ENCODE measurements at places on chromosomes 1 and 21.

GRCh38 chr1:53731779-53732305 lies 7.1 kb downstream of the GLIS1 start:
- DNase-seq: no peak

GRCh38 chr21:33543505-33544129 lies 779 bp downstream of the SON start:
- no peak for DNase-seq

DNA sequence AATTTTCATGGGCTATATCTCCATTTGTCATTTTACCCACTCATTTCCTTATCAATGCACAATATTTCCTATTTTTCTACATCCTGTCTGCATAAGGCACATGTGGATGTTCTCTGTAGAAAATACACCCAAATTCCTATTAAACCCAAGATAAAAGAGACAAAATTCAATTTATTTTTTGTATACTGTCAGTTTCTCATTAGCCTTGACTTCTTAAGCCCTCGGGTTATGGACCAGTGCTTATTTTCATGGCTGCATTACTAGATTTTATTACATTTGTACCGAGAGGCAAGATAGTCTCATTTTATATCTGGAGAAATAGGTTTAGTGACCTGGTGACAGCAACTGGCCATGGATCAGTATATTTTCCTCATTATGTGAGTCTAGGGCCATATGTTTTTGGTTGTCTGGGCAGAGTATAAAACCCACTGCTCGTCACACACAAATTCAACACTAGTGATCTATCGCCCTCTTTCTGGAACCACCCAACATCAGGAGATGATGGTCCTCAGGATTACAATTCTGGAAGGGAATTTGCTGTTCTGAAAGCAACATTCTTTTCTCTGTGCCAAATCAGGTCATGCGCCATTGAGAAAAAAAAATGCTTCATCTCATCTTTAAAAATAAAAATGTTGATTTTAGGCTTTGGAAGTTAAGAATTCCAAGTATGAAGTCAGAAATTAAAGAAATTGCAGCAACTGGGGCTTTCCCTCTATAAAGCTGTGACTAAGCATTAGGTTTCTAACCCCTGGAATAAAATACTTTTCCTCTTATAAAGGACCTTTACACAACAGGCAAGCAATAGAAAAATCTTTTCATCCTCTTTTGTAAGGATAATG lies 81.4 kb downstream of the ASTN1 start:
- DNase-seq: no peak

DNA sequence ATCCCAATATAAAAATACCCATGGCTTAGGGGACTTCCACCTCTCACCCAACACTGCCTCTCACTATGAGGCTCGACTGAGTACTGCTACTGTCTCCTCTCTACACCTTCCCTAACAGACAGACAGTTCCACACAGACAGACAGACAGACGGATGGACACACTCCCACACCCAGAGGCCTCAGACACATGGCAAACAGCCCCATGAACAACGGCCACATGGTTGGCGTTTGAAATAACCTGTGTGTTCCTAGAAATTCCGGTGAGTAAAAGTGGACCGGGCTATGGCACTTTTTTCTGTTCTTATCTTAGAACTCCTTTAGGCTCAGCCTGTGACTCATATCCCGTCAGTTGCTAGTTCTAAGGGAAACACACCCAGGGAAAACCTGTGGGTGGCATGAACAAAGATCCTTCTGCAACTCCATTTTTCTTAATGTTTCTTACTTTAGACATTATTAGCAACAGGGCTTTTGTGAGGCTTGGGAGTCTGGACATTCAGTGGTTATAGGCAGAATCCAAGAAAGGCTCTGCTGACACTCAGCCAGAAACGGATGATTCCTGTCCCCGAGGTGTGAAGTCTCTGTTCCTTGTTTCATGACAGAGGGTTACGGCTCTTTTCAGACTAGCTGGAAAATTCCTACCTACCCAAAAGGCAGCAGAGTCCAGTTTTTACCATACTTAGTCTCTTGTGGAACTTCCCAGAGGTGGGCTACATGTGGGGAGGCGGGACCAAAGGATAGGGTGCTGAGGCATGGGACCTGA lies 90.5 kb upstream of the TLR5 start:
- no peak for DNase-seq

GRCh38 chr1:25485536-25486411 lies 55.1 kb downstream of the MACO1 start:
- DNase-seq: peak; percentile 54

DNA sequence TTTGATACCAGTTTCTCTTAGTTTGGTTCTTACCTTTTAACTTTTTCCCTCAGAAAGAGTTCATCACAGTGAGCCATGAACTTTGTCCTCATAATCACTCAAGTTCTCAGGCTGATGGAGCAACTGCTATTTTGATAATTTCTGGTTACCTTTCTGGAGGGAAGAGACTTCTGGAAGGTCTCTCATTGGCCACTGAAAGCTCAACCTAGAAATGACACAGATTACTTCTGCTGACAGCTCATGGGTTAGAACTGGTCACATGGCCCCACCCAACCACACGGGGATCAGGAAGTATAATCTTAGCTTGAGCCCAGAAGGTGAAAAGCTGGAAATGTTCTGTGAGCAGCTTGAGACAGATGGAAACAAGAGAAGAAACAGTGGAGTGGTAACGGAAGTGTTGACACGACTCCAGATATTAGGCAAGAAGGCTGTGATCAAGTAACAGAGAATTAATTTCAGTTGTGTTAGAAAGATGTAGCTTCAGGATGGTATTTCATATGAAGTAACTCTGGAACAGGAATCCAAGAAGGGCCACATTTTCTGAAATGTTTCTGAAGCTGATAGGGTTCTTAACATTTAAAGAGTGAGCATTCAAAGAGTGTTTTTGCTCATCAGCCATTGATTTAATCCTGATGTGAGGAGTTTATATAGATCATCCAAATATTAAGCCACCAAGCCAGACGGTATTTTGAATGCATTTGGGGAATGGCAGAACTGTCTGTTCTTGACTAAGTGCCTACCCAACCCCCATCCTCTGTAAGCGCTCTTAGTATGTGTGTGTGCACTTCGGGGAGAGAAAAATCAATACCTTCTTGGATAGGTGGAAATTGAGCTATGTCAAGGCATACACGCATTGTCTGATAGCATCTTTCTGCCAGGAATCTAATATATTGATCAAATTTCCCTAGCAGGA lies 21.9 kb upstream of the XPR1 start:
- DNase-seq: no peak

GRCh38 chr1:7089497-7089896 lies 304.2 kb downstream of the CAMTA1 start:
- DNase-seq: no peak

GRCh38 chr1:162561616-162562469 lies at the start of gene UAP1:
TSS of gene UAP1 (plus strand) at chr1:162561722. CDS start at chr1:162566069, 4,347 bp downstream.
- DNase-seq: no peak

GRCh38 chr21:45764792-45765191 lies 121.3 kb downstream of the PCBP3 start:
- DNase-seq: no peak

DNA sequence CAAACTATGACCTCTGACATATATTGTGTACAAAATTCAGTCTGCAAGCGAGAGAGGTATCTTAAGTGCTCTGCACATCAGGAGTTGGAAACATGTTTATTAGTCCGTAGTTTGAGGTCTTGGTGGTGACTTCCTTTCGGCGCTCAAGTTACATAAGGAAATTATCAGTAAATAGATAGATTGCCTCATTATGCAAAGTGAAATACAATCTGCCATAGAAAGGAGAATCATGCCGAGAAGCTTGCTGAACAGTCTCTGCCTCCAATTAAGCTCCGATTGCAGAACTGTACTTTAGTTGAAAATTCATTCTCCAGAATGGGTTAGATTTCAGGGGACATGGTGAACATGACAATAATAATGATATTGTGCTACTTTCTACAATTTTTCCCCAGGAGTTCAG lies 271.8 kb downstream of the BRINP2 start:
- no peak for DNase-seq

GRCh38 chr1:245055752-245056151 lies 99.0 kb upstream of the KIF26B start:
- no peak for DNase-seq

DNA sequence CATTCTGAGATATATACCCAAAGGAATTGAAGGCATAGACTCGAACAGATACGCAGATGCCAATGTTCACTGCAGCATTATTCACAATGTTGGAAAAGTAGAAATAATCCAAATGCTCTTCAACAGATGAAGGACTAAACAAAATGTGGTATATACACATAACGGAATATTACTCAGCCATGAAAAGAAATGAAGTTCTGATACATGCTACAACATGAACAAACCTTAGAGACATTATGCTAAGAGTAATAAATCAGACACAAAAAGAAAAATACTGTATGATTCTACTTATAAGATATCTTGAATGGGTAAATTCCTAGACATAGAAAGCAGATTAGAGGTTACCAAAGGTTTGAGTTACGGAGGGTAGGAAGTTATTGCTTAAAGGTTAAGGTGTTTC lies 57.9 kb downstream of the SLC25A24 start:
- DNase-seq: no peak

- no peak for DNase-seq
Measured at GRCh38 chr1:51715369-51715768, 98.5 kb downstream of the OSBPL9 start.

DNA sequence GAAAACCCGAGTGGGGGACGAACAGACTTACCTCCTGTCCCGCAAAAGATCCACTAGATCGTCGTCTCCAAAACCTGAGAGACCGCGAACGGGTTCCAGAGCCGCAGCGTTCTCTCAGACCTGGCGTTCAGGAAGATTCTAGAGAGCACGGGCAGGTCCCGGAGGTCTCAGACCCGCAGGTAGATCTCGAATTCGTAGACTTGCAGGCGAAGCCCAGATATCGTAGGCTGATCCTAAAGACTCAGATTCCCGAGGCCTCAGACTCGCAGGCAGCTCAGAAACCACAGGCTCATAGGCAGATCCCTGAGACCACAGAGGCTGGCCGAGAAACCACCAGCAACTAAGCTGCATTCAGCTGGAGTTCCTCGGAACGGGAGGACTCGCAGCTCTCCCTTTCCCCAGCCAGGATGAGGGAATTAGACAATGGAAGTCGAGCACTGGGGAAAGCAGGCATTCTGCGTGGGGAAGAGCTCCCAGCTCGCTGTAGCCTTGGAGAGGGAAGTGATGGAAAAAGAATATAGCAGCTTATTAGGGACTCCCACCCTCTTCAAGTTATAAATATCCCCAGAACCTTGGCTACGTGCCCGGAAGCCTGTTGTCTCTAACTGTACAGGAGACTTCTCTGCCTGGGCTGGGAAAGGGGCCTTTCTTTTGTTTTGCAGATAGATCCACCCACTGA lies at the start of gene ZNF436:
Gene ZNF436 (minus strand): TSS at position 502 of the 679 bp plus-strand sequence. CDS start 1,831 bp downstream, outside the sequence.
- no peak for DNase-seq

DNA sequence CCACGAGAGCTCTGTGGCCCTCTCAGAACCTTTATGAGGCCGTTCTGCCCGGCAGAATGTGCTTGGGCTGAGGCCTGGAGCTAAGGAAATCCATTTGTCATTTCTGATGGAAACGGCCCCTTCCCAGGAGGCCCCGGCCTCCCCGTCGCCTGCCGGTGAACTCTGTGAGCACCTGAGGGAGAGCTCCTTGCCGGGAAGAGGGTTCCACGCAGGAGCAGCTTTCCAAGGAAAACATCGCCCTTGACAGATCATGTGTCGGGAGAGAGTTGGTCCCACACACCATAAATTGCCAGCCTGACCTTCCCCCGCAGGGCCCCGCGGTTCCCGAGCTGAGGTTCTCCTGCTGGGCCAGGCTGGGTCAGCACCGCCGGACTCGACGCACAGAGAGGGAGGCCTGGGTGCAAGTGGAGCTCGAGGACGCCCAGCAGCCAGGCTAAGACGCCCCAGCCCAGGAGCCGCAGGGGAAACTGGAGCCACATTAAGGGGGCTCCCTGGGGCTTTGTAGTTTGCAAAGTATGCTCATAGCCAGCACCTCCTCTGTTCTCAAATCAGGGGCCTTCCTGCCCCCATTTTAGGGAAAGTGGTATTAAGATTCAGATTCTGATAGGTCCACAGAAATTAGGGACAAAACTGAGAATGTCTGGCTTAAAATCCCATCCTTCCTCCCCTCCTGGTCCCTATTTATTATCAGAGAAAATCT lies 239.5 kb downstream of the FOXD2 start:
- DNase-seq: no peak

DNA sequence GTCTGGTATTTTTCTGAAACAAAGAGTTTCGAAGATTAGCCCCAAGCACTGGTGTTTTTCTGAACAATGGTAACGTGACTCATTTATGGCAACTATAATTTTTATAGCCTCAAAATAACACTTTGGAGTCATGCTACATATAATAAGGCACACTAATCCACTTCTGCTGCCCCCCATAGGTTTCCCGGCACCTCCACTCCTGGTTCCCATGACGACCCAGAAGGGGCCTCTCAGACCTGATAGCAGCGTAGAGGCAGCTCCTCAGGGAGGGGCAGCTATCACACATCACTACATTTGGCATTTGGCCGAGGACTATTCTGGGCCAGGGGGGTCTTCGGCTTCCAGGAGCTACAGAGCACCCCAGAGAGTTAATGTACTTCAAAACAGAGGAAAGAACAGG lies 23.3 kb downstream of the CAPN8 start:
- no peak for DNase-seq
